ENCODE measurements at places on chromosomes 1 and 21. TPM values are rescaled to one million over a fixed set of nuclear protein-coding genes. Genes with fewer than 3 reads are reported as not detected.

- peak; percentile 71 for DNase-seq
These were observed 94.5 kb upstream of the RAVER2 start for GRCh38 chr1:64650411-64650810.

- no peak for DNase-seq
These were observed 10.5 kb upstream of the SLAMF1 start for GRCh38 chr1:160657250-160657781.

DNA sequence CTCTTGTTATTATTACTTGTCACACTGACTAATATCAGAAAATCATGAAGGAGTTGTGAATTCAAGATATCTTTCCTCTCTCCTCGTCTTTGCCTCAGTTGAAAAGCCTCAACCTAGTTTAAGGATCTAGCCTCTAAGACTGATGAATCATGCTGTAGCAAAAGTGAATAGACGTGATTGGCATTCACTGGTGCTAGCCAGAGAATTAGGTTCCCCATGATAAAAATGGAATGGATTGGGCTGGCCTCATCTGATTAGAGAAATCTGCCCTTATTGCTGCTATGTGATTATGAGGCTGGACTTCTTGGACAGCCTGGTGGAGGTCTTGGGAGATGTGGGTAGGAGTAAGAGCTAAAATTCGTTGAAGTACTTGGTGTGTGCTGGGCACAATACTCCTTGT, 208.2 kb downstream of the BACH1 start:
- DNase-seq = no peak

GRCh38 chr21:45766501-45766900, 123.0 kb downstream of the PCBP3 start:
- DNase-seq = peak; percentile 69

DNA sequence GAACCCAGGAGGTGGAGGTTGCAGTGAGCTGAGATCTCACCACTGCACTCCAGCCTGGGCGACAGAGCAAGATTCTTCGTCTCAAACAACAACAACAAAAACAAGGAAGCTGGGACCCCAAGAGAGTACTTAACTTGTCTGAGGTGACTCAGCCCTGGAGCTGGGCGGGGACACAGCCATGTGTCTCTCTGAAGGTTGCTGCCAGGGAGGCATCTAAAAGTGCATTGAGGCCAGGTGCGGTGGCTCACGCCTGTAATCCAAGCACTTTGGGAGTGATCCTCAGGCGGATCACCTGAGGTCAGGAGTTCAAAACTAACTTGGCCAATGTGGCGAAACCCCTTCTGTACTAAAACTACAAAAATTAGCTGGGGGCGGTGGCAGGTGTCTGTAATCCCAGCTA, 7.7 kb downstream of the IFI6 start:
- no peak for DNase-seq

DNA sequence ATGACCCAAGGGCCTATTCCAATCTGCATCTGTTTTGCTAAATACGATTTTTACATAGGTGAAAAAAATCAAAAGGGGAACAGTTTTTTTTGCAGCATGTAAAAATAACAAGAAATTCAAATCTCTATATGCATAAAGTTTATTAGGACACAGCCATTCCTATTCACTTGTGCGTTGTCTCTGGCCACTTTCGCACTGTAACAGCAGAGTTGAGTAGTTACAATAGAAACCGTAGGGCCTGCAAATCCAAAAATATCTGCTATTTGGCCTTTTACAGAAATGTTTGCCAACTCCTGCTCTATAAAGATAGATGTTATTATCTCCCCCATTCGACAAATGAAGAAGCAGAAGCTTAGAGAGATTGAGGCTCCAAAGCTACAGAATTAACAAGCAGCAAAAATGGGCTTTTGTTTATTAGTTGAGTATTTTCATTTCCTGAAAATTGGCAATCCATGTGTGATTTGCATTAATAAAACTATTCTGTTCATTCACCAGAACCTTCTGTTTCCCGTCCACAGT, 5.5 kb downstream of the DYNLT5 start:
- DNase-seq = peak; percentile 23

DNA sequence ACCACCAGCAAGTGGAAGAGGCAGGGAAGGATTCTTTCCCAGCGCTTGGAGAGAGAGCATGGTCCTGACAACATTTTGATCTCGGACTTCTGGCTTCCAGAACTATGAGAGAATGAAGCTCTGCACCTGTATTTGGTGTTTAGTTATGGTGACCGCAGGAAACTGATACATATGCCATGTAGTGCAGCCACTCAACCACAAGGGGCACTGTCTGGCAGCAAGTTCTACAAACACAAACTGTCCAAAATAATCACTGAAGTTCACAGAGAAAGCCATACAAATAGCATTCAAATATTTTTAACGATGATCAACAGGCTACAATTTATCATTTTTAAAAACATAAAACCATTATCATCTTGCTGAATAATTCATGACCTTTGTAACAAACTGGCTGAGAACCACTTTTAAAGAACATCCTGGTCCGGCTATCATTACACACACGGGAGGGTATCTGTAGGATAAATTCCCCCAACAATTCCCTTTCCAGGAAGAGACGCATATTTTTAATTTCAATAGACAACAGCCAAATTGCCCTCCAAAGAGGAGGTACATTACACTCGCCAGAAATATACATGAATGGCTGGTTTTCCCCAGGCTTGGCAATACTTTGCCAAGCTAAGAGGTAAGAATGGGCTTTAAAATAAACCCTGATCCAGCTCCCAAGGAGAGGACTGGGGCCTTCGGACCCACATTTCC, 9.2 kb upstream of the CBR3 start:
- peak; percentile 58 for DNase-seq

DNA sequence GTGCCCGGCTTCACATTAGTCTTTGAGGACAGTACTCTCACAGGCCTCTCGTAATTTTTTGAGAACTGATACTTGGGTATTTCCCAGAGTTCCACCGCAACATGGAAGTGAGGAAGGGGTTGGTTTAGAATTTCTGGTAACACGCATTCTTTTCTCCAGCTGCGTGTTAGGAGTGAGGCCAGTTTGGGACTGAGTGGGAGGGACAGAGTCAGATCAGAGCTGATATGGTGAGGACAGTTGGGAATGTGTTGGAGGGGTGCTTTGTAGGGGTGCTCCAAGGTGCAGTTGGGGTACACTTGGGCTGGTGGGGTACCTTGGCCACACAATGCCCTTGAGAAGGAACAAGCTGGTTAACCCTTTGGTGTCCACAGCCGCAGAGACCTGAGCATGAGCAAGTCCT, 6.7 kb downstream of the FBXO6 start:
- no peak for DNase-seq

- DNase-seq = no peak
These were observed 2.9 kb downstream of the MTARC1 start for GRCh38 chr1:220789532-220790147.

GRCh38 chr1:246417813-246418564, 89.1 kb downstream of the SMYD3 start:
- no peak for DNase-seq

- no peak for DNase-seq
These were observed 80.8 kb upstream of the DIRAS3 start for GRCh38 chr1:68131261-68131660.

GRCh38 chr21:33339135-33339534, 14.4 kb downstream of the IFNAR1 start:
- DNase-seq = no peak

DNA sequence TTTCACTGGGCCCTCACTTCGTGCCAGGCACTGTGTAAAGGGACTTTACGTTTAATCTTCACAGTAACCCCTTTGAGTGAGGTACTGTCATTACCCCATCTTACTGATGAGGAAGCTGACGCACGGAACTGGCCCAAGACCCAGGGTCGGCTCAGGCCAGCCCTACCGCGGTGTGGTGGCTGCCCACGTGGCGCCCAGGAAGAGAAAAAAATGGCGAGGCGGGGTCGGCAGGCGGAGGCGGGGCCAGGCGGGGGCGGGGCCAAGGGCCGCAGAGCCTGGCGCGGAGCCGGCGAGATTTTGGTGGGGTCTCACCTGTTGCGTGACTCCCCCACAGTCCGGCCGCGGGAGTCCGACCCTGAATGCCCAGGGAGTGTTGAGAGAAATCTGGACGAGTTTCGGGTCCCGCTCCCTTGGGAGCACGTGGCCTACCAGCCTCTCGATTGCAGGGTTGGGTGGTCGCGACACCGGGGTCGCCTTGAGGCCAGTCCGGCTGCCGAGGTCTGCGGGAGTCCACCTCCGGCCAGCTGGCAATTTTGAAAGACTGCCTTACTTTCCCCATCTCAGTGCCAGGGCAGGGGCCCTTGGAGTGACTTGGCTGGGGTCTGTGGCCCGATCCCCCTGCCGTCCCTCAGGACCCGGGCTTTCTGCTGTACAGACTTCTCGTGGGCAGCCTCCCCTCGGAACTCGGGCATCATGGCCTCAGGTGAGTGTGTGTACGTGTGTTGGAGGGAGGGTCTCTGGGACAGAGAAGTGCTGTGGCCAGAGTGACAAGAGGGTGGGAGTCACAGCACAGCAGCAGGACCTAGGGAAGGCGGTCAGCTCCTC, at the start of the genes AMPD2 and GNAT2:
TSS of gene AMPD2 (plus strand) at position 262 of the 825 bp plus-strand sequence. CDS start 1,339 bp downstream, outside the sequence.
TSS of gene GNAT2 (minus strand) at position 41 of the 825 bp plus-strand sequence. CDS start 6,746 bp downstream, outside the sequence.
- peak; percentile 89 for DNase-seq

DNA sequence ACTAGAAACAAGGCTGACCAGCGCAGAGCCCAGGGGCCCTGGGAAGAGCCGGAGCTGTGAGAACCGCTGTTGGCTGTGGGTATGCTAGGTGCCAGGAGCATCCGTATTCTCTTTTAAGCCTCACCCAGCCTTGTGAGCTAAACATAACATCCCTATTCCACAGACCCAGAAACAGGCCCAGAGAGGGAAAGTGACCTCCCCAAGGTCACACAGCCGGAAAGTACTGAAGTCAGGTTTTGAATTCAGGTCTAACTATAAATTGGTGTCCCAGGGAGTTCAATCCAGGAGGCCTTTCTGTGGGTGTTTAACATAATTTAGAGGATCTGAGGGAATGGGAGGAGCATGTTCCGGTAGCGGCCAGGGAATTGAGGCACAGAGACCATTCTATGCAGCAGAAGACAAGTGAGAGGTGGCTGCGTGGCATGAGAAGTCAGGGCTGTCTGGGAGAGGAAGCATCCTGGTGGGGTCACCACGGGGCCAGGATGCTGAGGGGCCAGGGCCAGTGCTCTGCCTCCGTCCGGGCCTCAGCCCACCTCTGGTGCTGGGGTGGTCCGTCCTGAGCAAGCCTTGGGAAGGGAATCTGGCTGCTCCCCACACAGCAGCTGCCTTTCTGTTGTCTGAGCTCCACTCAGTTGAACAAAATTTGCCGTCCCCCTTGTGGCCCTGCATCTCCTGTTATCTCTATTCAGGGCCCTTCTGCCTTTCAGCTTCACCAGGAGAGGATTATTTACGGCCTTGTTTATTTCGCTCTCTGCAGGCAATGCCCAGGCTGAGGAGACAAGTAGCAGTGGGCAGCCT, 338.8 kb upstream of the VAMP3 start:
- no peak for DNase-seq

GRCh38 chr1:240030236-240030635, 61.4 kb upstream of the FMN2 start:
- DNase-seq = no peak

GRCh38 chr1:243739335-243740003, 110.6 kb downstream of the AKT3 start:
- no peak for DNase-seq

DNA sequence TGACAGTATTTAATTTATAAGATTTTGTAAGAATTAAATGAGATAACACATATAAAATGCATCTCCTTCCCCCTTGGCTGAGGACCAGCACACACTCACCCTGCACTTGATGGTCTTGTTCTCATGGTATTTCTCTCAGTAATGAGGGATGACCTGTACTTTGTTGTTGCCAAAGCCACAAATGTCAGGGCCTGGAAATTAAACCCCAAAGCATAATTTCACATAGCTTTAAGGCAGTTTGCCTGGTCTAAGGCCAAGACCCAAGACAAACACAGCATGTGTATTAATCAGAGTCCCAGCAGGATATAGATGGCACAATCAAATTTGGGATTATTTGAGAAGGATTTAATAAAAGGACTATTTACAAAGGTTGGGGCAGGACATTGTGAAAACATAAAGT, 48.6 kb upstream of the EPS15 start:
- no peak for DNase-seq

DNA sequence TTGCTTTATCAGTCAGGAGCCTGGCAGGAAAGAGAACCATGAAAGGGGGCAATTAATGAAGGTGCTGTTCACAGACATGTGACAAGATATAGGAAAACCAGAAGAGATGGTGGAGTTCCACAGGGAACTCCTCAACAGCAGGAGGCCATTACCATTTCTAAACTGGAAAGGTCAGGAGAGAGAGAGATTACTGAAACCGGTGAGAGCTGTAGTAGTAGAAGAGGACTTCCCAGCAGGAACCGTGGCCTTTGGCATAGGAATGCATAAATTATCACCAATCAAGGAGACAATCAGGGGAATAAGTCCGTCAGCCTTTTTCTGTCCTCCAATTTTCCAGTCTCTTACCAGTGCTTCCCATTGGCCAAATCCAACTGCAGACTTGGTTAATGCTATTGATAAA, 23.0 kb upstream of the ABCD3 start:
- DNase-seq = no peak

GRCh38 chr1:153816283-153816889, 41.2 kb downstream of the SLC27A3 start:
- DNase-seq = peak; percentile 54

GRCh38 chr1:210647406-210648333, 319.0 kb downstream of the HHAT start:
- DNase-seq = peak; percentile 78

- peak; percentile 68 for DNase-seq
These were observed 44.2 kb upstream of the EXOSC10 start for GRCh38 chr1:11143907-11144306.

GRCh38 chr21:28228636-28228995, 764.1 kb downstream of the LTN1 start:
- no peak for DNase-seq

DNA sequence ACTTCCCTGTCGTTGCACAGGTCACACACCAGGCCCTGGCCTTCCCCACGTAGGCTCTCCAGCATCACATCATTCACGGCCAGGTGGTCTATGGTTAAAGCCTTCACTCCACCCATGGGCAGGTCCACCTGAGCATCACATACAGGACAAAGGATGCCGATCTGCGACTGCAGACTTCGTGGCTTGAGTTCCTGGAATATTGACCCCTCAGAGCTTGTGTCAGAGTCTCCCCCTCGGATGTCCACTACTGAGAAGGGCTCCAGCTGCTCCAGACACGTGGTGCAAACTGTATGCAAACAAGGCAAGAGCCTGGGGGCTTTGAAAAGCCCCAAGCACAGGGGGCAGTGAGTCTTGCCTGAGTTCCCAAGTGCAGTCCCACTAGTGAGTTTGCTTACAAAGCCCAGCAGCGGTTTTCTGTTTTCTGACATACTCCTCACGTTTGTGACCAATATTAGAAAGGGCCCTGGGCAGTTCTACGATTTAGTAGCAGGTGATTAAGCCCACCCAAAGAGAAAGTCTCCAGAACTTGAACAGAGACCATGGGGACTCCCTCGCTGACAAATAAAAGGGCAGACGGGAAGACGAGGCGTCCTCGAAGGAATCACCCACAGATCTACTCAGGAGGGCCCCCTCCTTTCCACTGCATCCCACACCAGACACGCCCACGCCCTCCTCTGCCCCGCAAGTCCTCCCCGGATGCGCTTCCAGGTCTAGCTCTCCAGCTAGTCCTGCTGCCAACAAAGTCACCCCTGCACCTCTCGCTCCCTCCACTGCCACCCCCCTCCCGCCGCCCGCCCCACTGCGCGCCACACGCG, 568 bp downstream of the TRIM45 start:
- peak; percentile 49 for DNase-seq

The CFH gene
- polyA plus RNA-seq = 90.5 TPM

The TAS1R1 gene
- polyA plus RNA-seq = 3.2 TPM

The C1QA gene
- 35.2 TPM for polyA plus RNA-seq

The ZNF593 gene
- 22.3 TPM for polyA plus RNA-seq

The CNR2 gene
- polyA plus RNA-seq = not detected

The SERPINC1 gene
- 1.0 TPM for polyA plus RNA-seq

The IGSF9 gene
- 1.2 TPM for polyA plus RNA-seq

The KCNA2 gene
- polyA plus RNA-seq = 0.82 TPM

The SLC35D1 gene
- 6.0 TPM for polyA plus RNA-seq

The SF3B4 gene
- polyA plus RNA-seq = 42.1 TPM

The DENND2C gene
- 4.4 TPM for polyA plus RNA-seq

The IFT25 gene
- 25.2 TPM for polyA plus RNA-seq

The COL8A2 gene
- 16.6 TPM for polyA plus RNA-seq

Measured in muscle of leg (tissue), 16 donors.